ENCODE measurements at places on chromosomes 12 and 14. TPM values are rescaled to one million over a fixed set of nuclear protein-coding genes. Genes with fewer than 3 reads are reported as not detected.

GRCh38 chr12:65449400-65449799 lies 170.9 kb downstream of the MSRB3 start:
- H3K27me3 ChIP-seq: peaks cover 21% of the 10 kb centered on the region
- H3K4me3 ChIP-seq: no peak overlapping the region
- no peaks in the 10 kb centered on the region for H3K4me1 ChIP-seq
- DNase-seq: no peak
- H3K27ac ChIP-seq: no peak overlapping the region

- no peaks in the 10 kb centered on the region for H3K4me1 ChIP-seq
- H3K27ac ChIP-seq: no peak overlapping the region
- peaks cover 8% of the 10 kb centered on the region for H3K27me3 ChIP-seq
- DNase-seq: no peak
- H3K36me3 ChIP-seq: peaks cover 7% of the 10 kb centered on the region
These were observed 398.1 kb downstream of the NOVA1 start for GRCh38 chr14:26199590-26200370.

DNA sequence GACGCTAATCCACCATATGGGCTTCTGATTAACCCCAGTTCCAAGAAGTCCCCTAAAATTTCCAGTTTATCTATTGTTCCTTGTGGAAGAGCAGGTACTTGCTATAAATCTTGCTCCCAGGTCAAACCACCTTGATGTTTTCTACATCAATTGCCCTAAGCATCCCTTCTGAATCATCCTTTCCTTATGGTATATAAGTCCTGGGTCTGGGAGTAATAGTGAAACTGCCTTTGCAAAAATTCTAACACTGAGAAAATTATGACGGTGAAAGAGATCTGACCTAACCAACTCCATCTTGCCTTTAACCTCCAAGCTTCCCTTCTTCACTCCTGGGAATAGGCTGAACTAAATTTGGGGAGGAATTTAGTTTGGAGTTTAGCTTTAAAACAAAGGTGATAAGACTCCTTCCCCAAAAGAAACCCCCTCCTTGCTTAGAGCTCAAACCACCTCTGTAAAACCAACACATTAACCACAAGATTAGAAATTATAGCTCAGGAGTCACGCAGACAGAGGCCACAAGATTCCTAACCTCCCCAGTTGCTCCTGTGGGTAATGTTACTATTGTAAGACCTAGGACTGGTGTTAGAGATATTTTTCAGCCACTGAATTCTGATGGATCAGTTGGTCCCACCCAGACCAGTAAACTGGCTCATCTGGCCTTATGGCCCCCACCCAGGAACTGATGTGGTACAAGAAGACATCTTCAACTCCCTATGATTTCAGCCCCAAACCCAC lies 33.8 kb upstream of the DTX1 start:
- DNase-seq: no peak
- no peaks in the 10 kb centered on the region for H3K36me3 ChIP-seq
- H3K27ac ChIP-seq: peak overlapping the region; percentile 36
- peaks cover 5% of the 10 kb centered on the region for H3K4me1 ChIP-seq
- H3K4me3 ChIP-seq: peak overlapping the region; percentile 16

- no peak overlapping the region for H3K27ac ChIP-seq
- peaks cover 18% of the 10 kb centered on the region for H3K27me3 ChIP-seq
- H3K4me1 ChIP-seq: peaks cover 10% of the 10 kb centered on the region
- no peaks in the 10 kb centered on the region for H3K36me3 ChIP-seq
- H3K4me3 ChIP-seq: peak overlapping the region; percentile 72
These were observed 3.0 kb downstream of the PAWR start for GRCh38 chr12:79687711-79688260.

The NEK9 gene
- total RNA-seq: 80.0 TPM

DNA sequence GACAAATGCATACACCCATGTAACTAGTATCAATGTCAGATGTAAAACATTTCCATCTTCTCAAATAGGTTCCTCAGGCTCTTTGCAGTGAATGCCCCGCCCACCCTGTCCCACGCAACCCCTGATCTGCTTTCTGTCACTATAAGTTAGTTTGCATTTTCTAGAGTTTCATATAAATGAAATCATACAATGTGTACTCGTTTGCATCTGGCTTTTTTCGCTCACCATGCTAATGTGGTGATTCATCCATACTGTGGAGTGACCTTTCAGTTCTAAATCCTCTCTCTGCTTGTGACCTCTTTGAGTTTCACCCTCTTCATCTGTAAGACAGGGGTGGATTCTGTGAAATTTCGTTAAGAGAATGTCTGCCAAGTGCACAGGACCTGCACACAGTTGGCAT lies 30.6 kb upstream of the MSI1 start:
- no peak overlapping the region for H3K27ac ChIP-seq
- no peak for DNase-seq
- peaks cover 17% of the 10 kb centered on the region for H3K27me3 ChIP-seq
- H3K4me3 ChIP-seq: no peak overlapping the region
- H3K36me3 ChIP-seq: no peaks in the 10 kb centered on the region

The NRL gene
- 1.8 TPM for total RNA-seq

- H3K27ac ChIP-seq: no peak overlapping the region
- H3K27me3 ChIP-seq: peaks cover 5% of the 10 kb centered on the region
- no peak overlapping the region for H3K4me3 ChIP-seq
- no peaks in the 10 kb centered on the region for H3K4me1 ChIP-seq
- peak; percentile 55 for DNase-seq
These were observed 26.0 kb downstream of the ASPG start for GRCh38 chr14:104111301-104112112.

The DLGAP5 gene
- total RNA-seq: 27.7 TPM

The STXBP6 gene
- total RNA-seq: not detected

DNA sequence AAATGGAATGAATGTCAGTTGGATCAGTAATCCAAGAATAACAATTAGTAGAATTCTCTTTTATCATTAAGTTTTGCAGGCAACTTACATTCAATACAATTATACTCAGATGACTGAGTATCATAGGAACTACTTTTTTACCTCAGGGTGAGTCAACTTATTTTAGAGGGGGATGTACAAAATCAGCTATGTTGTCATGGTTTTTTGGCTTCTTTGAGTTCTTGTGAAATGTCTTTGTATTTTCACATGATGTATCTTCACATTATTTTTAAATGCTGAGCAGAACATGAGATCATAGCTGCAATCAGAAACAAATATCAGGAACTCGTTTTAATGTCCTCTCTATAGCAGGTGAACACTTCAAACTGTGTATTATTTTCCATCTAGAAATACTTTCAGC lies 65.3 kb upstream of the PTPRR start:
- no peaks in the 10 kb centered on the region for H3K27me3 ChIP-seq
- no peaks in the 10 kb centered on the region for H3K4me1 ChIP-seq
- H3K4me3 ChIP-seq: no peak overlapping the region
- no peak overlapping the region for H3K27ac ChIP-seq
- DNase-seq: no peak
